ENCODE measurements at places on chromosomes 7 and 10. TPM values are rescaled to one million over a fixed set of nuclear protein-coding genes. Genes with fewer than 3 reads are reported as not detected.

GRCh38 chr7:80350430-80350829, 161.4 kb downstream of the GNAT3 start:
- DNase-seq = no peak

GRCh38 chr7:329691-330281, 39.8 kb downstream of the FOXL3 start:
- DNase-seq = no peak

HTR5A gene
- not detected for total RNA-seq

- no peak for DNase-seq
Measured at GRCh38 chr10:78771808-78772455, 296.8 kb upstream of the ZMIZ1 start.

DNA sequence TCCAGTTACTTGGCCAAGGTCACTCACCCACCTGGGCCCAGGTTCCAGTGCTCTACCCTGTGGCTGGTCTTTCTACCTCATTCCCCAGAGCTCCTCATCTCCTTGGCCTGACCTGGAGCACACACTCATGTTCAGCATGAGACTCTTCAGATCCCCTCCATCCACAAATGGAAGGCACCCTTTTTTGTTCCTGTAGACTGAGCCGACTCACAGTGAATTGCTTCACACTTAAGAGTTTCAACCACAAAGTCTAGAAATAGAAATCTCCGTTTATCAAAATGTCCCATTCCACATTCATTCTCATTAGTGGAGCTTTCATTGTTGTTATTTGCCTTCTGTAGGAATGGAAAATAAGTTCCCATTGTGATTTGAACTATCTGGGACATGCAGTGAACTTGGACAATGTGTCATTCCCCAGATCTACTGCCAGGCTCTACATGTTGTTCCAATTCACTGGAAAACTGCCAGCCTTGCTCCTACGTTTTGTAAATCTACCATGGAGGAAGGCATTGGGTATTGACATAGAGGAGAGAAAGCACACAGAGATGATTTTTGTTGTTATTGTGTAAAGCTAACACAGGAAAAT, 125.3 kb upstream of the CELF2 start:
- DNase-seq = no peak

- DNase-seq = no peak
Measured at GRCh38 chr10:129764011-129764900, 199.8 kb downstream of the EBF3 start.

GRCh38 chr10:116197946-116198675, 74.9 kb downstream of the GFRA1 start:
- no peak for DNase-seq

GRCh38 chr7:26574476-26574875, 282.8 kb downstream of the SNX10 start:
- DNase-seq = peak; percentile 26

- no peak for DNase-seq
Measured at GRCh38 chr10:75283078-75283670, 47.4 kb upstream of the COMTD1 start.

GRCh38 chr10:26365681-26366358, 72.3 kb upstream of the APBB1IP start:
- DNase-seq = no peak

GRCh38 chr7:151133266-151133985, 34.1 kb downstream of the GBX1 start:
- no peak for DNase-seq

- DNase-seq = peak; percentile 92
Measured at GRCh38 chr10:77949167-77949566, 22.6 kb upstream of the DLG5 start.

PHYHIPL gene
- total RNA-seq = not detected

CALD1 gene
- 99.8 TPM for total RNA-seq

DNA sequence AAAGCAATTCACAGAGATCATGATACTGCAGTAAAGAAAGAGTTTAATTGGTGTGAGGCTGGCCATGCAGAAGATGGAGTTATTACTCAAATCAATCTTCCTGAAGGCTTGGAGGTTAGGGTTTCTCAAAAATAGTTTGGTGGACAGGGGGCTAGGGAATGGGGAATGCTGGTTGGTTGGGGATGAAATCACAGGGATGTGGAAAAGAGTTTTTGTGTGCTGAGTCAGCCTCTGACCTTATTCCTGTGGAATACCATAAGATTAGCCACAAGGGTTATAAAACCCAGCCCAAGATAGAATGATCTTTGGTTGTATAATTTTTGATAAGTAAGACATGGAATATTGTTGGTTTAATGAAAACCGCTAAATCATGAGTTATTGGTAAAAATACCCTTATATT, 764.3 kb downstream of the TYW1 start:
- DNase-seq = peak; percentile 84

OR2A7 gene
- not detected for total RNA-seq

DNA sequence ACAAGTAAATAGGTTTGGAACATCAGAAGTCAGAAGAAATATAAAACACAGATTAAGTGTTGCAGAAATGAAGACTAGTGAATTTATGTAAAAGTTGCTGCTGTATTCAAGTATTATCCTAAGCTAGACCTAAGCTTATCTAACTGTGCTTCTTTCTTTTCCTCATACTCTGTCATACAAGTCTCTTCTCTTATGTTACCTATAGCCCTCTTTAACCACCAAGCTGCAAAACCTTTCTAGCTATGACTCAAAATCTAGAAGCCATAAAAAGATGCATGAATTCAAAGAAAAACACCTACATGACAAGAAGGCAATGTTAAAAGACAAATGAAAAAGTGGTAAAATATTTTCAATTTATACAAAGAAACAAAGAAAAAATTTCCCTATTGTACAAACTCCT, 23.0 kb downstream of the DENND11 start:
- DNase-seq = no peak

- no peak for DNase-seq
Measured at GRCh38 chr7:158204453-158204852, 383.2 kb downstream of the PTPRN2 start.

- DNase-seq = no peak
Measured at GRCh38 chr7:92735707-92736106, 100.7 kb downstream of the CDK6 start.

HMX2 gene
- not detected for total RNA-seq

- DNase-seq = no peak
Measured at GRCh38 chr10:35707642-35708425, 65.7 kb upstream of the FZD8 start.

C10orf105 gene
- total RNA-seq = not detected

DNA sequence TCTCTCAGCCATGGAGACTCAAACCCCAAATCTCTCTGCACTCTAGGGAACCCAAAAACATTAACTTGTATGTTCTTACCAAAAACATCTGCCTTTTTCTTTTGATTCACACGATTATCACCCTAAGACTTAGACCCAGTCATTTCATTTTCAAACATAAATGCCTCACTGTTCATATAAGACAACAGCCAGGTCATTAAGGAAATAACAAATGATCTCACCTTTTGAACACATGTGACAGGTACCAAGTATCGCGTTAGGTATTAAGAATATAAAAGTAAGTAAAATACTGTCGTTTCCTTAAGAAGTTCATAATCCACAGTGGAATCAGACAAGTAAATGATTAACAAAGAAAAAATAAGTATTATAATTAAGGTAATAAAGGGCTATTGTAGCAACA, 8.8 kb downstream of the TM9SF3 start:
- no peak for DNase-seq

DNA sequence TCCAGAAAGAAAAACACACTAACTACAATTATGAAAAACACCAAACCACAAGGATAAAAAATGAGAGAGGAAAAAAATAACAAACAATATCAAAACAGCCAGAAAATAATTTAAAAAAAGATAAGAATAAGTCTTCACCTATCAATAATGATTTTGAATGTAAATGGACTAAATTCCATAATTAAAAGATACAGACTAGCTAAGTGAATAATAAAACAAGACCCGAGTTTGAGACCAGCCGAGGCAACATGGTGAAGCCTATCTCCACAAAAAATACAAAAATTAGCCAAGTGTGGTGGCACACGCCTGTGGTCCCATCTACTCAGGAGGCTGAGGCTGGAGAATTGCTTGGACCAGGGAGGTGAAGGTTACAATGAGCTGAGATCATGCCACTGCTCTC, 131.1 kb downstream of the MTERF1 start:
- DNase-seq = no peak

ZNF736 gene
- total RNA-seq = 1.1 TPM

DNA sequence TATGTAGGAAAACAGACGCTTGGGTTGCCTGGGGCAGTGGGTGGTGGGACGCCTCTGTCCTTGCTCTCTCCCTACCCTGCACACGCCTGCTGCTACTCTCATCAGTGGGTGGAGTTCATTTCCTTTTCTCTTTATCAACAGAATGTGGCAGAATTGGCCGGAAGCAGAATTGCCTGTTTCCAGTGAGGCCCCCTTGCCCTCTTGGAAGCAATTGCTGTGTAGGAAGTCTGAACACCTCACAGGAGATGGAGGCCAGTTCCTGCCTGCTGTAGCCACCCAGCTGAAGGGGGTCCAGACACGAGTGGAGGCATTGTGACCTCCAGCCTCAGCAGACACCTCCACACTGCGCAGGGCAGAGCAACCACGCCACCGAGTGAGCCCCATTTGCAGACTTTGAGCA, 331.6 kb upstream of the ZNF32 start:
- no peak for DNase-seq

HOXA3 gene
- 0.41 TPM for total RNA-seq

JCAD gene
- 3.2 TPM for total RNA-seq

CCNJ gene
- 9.4 TPM for total RNA-seq

PAPOLB gene
- total RNA-seq = not detected

- no peak for DNase-seq
Measured at GRCh38 chr7:10225275-10225674, 748.4 kb upstream of the PHF14 start.

GRCh38 chr7:96401200-96401599, 79.3 kb upstream of the SLC25A13 start:
- DNase-seq = no peak

SLC18A3 gene
- total RNA-seq = not detected

- no peak for DNase-seq
Measured at GRCh38 chr7:76354516-76354915, 4.3 kb downstream of the YWHAG start.

GRCh38 chr7:151834271-151835035, 42.5 kb downstream of the PRKAG2 start:
- DNase-seq = no peak

LIPF gene
- not detected for total RNA-seq

DGKI gene
- 0.29 TPM for total RNA-seq
